Activated T-helper 1 cell treated with anti-CD3 and anti-CD28 coated beads, Interleukin-2, amount 50 U/mL, for 16 hours (primary cell): ENCODE measurements at places on chromosomes 3 and 15.

DNA sequence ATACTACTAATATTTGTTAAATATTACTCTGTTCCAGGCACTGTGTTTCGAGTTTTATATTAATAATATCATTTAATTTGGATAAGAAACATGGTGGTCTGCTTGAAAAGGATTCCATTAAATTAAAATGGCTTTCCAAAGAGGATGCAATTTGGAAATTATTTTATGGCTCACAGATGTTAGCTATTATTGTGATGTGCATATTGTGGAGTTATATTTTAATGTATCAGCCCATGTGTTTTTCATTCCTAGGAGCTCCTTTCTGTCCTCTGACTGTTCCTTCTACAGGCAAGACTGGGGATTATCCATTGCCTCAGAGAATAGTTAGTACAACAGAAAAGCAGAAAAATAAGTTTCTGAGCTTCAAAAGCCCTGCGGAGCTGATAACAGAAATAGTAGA, 376.7 kb upstream of the PDZRN3 start:
- DNase-seq: no peak

GRCh38 chr3:160927620-160928019, 171.6 kb downstream of the PPM1L start:
- DNase-seq: no peak

GRCh38 chr3:162710332-162711112, 1213.9 kb downstream of the OTOL1 start:
- no peak for DNase-seq

DNA sequence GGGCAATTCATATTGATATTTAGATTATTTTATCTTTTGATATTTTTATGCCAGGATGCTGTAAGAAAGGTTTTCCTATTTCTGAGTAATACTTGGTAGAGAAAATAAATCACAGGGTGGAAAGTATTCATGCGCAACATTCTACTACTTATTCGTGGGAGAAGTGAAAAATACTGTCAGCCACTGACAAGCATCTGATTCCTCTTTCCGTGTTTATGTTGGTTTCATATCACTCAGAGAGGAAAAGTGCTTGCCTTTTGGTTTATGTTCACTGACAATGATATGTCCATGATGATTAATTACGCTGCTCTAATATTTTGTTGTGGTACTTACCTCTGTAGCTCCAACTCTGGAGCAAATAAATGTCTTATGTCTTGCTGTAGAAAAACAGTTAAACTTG, 429.4 kb downstream of the EDEM1 start:
- DNase-seq: no peak

- DNase-seq: no peak
Measured at GRCh38 chr15:64284042-64284441, 71.9 kb downstream of the CSNK1G1 start.

- no peak for DNase-seq
Measured at GRCh38 chr3:184750349-184751083, 38.7 kb upstream of the MAGEF1 start.

GRCh38 chr3:187769771-187770170, 24.5 kb upstream of the BCL6 start:
- no peak for DNase-seq

DNA sequence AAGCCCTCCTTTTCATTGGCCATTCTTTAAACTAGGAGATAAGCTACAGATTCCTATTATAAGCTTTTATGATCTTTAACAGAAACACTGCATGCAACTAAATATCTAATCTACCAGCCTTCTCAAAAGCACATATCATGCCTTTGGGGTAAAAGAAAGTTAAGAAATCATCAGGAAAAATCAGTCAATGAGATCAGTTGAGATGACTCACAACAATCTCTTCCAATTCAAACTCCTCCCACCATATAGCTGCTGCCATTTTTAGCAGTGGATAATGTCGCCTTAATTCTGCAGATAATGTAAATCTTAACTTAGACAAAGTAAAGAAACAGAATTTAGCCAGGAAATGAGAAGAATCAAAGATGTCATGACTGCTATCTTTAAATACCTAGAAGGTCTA, 135.2 kb upstream of the BCL6 start:
- DNase-seq: no peak

DNA sequence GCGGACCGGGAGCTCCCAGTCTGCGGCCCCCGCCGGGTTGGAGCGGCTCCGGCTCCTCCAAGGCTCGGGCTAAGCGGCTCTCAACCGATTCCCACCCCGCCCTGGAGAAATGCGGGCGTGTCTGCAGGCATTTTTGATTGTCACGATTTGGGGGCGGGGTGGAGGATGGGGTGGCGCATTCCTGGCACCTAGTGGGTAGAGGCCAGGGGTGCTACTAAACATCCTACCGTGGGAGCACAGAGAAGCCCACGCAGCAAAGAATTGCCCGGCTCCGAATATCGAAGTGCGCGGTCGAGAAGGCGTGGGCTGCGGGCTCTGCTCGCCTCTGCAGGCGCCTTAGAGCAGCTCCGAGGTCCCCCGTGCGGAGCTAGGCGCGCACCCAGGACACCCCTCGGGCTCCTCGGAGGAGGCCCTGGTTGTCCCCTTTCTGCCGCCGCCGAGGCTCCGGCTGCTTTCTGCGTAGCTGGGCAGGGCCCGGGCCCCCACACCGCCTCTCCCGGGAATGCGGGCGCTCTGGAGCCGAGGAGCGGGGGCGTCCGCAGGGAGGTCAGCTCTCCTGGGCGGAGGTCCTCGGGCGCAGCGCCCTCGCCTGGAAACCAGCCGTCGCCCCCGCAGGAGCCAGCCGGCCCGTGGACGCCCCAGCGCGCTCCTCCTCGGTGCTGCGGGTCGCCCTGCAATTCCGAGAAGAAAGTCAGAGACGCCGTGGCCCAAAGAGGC, 16.5 kb upstream of the LAMP3 start:
- DNase-seq: no peak

DNA sequence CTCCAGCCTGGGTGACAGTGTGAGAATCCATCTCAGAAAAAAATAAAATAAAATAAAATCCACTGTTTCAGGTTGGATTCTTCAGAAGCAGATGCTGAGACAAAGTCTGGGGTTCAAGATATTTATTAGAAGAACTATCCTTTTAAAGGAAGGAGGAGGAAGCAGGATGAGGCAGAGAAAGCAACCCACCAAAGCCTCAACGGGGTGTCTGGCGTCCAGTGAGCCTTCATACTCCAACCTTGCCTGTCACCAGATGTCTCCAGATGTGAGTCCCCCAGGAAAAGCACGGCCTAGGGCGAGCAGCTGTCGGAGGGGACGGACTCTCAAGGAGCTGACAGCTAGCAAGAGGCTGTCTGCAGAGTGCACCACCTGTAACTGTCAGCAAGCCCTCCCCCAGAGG, 37.3 kb downstream of the MB21D2 start:
- DNase-seq: no peak

GRCh38 chr15:90262426-90262825, 3.0 kb upstream of the NGRN start:
- no peak for DNase-seq

GRCh38 chr3:5023777-5024346, 44.6 kb downstream of the BHLHE40 start:
- DNase-seq: no peak

- DNase-seq: peak; percentile 28
Measured at GRCh38 chr3:152269056-152269830, 514 bp downstream of the MBNL1 start.

GRCh38 chr15:73607843-73608242, 25.3 kb downstream of the NPTN start:
- DNase-seq: no peak

DNA sequence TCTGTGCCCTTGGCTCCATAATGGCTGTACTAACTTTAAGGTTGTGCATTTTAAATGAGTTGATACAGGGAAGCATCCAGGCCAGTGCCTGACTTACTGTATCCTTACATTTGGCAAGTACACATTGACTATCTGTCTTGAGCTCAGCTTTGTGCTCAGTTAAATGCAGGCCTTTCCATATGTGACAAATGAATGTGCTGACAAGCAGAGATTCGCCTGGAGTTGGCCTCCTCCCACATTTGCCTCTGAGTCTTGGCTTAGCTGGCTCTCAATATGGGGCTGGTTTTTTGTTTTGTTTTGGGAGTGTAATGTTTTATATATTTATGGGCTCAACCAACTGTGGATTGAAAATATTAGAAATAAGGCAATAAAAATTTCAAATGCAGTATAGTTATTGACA, 29.7 kb downstream of the TRIM71 start:
- no peak for DNase-seq
